ENCODE measurements at places on chromosomes 12 and 14.

- no peak for DNase-seq
Observed at GRCh38 chr12:75097003-75097402, 112.6 kb downstream of the KCNC2 start.

- no peak for DNase-seq
Observed at GRCh38 chr12:57727758-57728395, 10.7 kb downstream of the AGAP2 start.

DNA sequence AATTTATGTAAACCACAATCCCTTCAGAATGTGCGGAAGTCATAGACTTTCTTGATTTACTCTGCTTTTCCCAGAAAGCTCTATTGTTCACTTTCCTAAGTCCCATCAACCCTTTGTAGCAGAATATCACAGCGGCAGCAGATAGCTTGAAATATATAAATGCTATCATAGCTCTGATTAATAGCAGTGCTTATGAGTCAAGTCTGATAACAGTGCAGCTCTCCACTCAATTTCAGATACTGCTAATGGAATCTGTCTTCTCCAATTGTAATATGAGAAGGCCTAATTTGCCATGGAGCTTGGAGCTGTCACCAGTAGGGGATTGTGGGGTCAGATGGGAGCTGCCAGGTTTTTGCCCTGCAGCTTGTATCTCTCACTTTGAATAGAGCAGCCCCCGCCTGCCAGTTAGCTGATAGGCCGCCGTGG, 10.9 kb downstream of the TMEM260 start:
- no peak for DNase-seq

DNA sequence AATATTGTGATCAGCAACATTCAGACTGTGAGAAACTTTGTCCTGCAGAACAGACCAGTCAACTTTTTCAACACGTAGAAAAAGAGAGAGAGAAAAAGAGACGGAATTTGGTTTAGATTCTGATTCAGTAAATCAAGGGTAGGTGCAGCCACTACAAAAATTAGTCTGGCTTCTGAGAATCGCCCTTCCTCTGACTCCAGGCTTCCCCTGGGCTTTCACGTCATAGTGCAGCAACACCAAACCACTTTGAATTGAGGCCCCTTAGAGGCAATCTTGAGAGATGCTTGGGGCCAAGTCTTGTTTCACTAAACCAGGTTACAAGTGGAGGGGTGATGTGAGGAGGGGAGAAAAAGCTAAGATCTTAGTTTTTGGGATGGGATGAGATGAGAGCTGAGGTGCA, 37.5 kb upstream of the PTGR2 start:
- DNase-seq, result no peak

GRCh38 chr14:101174522-101174838, 271.0 kb upstream of the RTL1 start:
- no peak for DNase-seq

- no peak for DNase-seq
Observed at GRCh38 chr14:55764784-55765183, 184.8 kb downstream of the KTN1 start.

DNA sequence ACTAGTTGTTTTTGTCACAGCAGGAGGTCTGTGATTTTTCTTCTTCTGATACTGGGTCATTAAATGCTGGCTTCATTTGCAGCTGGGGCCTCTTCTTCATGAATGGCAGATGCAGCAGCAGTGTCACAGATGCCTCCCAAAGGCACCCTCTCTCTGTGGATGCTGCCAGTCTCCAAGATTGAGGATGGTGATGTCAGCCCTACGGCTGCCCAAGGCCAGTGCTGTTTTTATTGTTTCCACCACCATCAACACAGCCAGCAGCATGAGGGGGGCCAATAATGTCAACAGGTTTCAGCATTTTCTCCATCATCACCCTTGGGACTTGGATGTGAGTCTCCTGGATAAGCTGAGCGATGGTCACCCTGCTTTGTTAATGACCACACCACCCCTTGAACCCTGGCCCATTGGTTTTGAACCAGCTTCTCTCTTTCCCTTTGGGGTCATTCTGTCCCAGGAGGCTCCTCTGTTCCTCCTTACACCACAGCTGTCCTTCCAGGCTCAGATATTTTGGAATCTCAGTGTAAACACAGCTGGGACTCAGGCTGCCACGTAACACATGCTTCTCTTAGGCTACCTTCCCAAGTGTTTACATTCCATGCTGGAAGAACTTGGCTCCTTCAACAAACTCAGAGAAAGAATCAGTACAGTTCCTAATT, 151.7 kb upstream of the DDHD1 start:
- no peak for DNase-seq

GRCh38 chr14:68089146-68089731, 269.7 kb downstream of the RAD51B start:
- DNase-seq, result no peak

GRCh38 chr14:54625112-54625511, 58.2 kb downstream of the SAMD4A start:
- DNase-seq, result no peak

- no peak for DNase-seq
Observed at GRCh38 chr14:69620981-69621380, 9.6 kb downstream of the SUSD6 start.

DNA sequence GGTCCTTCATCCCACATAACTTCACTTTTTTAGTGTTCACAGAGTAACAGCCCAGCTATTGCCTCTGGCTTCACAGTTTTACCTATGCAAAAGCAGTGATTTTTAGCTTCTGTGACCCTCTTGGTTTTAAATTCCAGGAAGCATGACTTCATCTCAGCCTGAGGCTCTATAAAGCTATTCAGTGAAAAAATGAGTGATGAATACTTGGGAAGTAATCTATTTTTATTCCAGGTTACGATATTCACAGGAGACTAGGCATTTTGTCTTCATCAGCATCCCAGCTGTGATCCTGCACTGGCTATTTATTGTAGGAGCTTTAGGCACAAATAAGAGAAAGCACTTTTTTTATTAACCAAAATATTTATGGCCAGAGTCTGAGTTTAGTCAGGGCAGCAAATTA, 164.8 kb downstream of the SNAPC1 start:
- DNase-seq, result no peak

DNA sequence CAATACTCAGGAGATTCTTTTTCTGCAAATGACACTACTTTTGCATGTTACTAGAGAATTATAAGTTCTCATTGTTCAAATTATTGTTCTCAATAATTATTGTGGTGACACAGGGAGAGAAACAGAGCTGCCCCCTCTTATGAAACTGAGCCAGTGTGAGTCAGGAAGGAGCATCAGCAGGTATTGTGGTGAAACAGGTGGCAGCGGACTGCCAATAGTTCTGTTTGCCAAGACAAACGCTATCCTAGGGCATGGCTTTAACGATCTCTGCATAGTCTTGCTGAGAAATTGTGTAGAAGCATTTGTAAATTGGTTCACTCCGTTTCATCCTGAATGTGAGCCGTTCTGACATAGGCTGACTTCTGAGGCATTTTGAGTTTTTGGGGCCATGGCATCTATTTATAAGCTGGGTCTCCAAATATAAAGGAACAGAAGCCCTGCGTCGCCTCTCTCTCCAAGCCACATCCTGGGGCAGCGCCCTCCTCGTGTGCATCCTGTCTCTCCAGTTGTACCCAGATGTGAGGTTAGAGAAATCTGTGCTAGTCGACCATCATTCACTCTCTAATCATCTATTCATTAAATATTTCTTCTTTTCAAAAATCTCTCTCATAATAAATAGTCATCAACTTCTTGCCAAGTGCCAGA, 15.8 kb upstream of the PPP4R4 start:
- DNase-seq, result no peak

GRCh38 chr12:65517656-65518210, 239.2 kb downstream of the MSRB3 start:
- no peak for DNase-seq

- no peak for DNase-seq
Observed at GRCh38 chr14:80978403-80978802, 23.0 kb downstream of the TSHR start.

GRCh38 chr14:42378274-42378673, 771.6 kb downstream of the LRFN5 start:
- no peak for DNase-seq

GRCh38 chr12:97513950-97514349, 51.3 kb downstream of the RMST start:
- no peak for DNase-seq

DNA sequence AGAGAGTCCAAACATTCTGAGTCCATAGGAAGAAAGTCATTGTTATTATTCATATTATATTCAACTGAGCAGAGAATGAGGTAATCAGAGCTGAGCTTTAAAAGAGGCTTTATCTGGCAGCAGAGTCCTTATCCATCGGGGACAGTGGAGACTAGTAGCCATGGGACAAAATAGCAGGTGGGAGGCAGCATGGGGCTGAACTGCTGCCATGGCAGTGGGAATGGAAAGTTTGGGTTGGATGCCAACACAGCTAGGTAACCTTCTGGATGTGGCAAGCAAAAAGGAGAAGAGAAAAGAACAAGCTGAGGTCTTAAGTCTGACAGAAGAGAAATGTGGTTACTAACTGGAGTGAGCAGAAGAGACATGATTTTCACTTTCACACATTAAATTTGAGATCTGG, 71.0 kb upstream of the CDKN3 start:
- DNase-seq, result no peak

DNA sequence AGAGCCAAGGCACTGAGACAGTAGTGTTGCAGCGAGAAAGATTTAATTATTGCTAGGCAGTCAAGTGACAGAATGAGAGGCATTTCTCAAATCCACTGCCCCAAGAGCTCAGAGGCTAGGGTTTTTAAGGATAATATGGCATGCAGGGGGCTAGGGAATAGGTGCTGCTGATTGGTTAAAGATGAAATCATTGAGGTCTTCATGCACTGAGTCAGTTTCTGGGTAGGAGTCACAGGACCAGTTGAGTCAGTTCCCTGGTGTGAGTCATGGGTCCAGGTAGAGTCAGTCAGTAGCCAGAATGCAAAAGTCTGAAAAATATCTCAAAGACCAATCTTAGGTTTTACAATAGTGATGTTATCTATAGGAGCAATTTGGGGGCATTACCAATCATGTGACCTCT, 323.8 kb downstream of the RGS6 start:
- DNase-seq, result no peak

- DNase-seq, result no peak
Observed at GRCh38 chr14:92692822-92693226, 55.6 kb downstream of the LGMN start.

- no peak for DNase-seq
Observed at GRCh38 chr12:63206909-63207308, 55.9 kb upstream of the AVPR1A start.

GRCh38 chr14:75725481-75725880, 64.4 kb downstream of the TTLL5 start:
- no peak for DNase-seq

DNA sequence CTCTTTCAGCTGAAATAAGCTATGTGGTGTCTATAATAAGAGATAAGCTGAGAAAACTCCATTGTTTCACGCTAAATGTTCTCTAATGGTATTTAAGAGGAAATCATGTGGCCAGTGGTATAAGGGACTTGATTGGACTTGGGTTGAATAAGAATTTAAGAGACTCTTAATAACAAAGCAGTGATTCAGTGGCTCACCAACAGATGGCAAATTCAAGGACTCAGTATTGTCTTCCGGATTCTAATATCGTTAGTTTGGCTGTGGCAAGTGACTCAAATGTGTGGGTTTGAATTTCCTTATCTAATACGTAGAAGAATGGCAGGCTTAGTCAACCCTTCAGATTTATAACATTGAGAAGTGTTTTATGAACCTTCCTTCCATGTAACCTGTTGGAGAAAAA, 49.1 kb upstream of the KCNH3 start:
- DNase-seq, result no peak
